Left renal pelvis (tissue), 4 donors: ENCODE measurements at places on chromosomes 6 and 20.

- no peak for DNase-seq
Observed at GRCh38 chr6:53426667-53427270, 78.0 kb upstream of the ELOVL5 start.

DNA sequence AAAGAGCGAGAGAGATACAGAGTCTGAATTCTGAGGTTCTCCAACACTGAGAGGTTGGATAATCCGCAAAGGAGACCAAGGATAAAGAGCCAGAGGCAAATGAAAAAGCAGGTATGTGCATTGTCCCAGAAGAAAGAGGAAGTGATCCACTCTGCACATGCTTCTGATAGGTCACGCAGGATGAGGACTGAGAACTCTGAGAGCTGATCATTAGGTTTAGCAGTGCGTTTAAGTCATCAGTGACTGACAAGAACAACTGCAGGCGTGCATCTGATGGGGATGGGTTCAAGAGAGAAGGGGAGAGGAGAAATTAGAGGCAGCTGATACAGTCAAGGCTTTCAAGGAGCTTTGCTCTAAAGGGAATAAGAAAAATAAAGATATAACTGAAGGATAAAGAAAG is 301.2 kb upstream of the SGK1 start:
- DNase-seq = no peak

DNA sequence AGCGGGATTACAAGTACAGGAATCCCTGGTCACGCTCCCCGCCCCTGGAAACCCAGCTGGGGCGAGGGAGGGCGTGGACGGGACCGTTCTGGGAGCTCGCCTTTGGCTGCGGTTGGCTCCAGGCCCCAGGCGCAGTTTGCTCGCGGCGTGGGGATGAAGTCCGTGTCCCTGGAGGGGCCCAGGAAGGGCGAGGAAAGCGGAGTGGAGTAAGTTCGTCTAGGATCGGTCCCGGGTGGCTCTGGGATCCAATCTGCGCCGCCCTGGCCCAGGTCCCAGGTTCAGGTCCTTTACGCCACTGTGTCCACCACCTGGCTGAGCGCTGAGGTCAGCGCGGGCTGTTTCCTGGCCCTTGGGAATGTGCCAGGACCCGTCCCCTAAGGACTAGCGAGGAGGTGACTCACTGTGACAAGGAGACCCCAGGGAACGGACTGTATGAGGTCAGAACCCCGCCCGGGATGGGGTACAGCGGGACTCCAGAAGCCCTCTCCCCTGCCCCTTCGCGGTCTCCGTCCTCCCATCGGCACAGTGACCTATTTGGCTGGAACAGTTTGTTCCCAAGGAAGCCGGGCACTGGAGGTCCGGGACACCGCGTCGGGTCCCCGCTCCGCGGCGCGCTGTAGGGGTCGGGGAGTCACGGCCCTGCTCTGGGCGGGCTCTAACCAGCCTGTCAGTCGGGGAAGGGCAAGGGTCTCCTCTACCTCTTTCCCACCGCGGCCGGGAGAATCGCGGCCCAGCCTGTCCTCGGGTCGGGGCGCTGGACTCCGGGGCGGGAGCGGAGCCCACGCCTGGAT is 724 bp downstream of the CDKN1A start:
- DNase-seq = no peak

DNA sequence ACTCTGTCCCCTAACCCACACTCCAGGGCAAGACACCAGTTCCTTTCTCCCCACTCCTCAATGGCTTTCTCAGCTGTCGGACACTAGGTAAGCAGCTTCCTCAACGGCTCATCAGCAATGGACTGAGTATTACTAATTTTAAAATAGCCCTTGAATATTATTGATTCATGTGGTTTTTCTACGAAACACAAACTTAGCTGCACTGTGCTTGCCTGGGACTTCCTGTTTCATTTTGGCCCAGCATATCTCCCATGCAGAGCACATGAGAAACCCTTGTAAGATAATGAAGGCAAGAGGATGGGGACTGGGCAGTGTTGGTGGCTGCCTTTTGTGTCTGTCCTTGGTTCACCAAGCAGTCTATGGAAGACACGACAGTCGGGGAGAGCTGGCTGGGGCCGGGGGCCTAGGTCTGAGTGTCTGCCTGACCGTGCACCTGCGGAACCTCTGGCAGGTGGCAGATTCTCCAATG is 48.9 kb downstream of the RNASET2 start:
- DNase-seq = no peak

GRCh38 chr20:52461582-52461981 is 270.0 kb upstream of the ZFP64 start:
- no peak for DNase-seq

GRCh38 chr6:133610227-133610840 is 278.6 kb upstream of the TCF21 start:
- DNase-seq = no peak

- DNase-seq = no peak
Observed at GRCh38 chr6:121810158-121811032, 374.9 kb downstream of the GJA1 start.

DNA sequence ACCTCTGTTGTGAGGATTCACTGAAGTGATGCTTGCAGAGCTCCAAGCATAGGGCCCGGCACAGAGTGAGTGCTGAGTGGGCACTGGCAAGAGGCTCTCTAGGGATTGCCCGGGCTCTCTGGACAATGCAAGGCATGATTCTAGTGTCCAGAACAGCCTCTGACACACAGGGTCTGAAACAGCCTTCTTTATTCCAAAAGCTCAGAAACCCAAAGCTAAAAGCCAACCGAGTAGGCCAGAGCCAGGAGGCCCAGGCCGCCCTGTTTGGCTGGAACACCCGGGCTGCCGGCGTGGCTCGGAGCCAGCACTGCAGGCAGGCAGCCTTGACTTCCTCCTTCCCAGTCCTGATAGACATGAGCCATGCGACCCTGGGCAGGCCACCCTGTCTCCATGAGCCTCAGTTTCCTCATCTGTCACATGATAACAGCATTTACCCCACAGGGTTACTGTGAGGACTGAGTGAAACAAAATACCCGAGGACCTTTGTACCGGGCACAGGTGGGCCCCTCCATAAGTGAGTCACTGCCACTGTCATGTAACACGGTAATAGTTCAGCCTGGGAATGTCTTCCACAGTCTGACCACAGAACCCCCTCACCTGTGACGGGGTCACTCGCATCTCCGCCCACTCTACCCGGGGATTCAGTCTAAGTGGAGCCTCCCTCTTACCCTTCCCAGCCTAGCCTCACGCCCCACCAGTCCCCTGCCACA is 51.5 kb downstream of the PTPRT start:
- no peak for DNase-seq

DNA sequence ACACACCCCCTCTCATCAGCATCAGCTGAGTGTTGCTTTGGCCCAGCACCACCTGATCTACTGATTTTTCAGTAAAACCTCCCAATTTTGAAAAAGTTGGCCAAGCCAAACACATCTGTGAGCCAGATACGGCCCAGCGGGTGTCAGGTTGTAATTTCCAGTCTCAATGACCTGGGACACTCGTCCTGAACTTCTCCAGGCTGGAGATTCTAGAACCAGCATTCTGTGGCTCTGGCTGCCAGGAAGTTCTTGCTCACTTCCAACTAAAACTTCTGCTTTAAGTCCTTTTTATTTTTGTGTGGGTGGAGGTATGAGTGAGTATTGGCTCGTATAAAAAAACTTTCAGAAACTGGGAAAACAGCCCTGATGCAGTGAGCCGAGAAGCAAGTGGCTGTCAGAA is 5.1 kb downstream of the KIAA1755 start:
- DNase-seq = no peak

GRCh38 chr6:22808466-22808865 is 239.1 kb downstream of the HDGFL1 start:
- no peak for DNase-seq

DNA sequence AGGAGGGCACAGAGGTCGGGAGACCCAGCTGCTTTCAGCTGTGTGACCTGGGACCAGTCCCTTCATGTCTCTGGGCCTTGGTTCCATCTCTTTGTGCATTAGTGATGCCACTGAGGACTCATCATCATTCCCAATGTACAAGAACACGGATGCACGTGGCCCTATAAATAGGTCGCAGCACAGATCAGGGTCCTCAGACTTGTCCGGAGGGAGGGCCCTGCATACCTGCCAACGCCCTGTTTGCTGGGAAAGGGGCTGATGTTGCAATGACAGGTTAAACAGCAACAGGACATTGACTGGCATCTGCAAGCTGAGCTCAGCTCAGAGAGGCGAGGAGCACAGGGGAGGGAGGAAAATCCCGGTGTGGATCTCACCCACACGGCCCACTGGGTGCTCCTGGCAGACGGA is 21.8 kb downstream of the TGM2 start:
- no peak for DNase-seq

- no peak for DNase-seq
Observed at GRCh38 chr6:13538084-13538483, 36.3 kb upstream of the SIRT5 start.

DNA sequence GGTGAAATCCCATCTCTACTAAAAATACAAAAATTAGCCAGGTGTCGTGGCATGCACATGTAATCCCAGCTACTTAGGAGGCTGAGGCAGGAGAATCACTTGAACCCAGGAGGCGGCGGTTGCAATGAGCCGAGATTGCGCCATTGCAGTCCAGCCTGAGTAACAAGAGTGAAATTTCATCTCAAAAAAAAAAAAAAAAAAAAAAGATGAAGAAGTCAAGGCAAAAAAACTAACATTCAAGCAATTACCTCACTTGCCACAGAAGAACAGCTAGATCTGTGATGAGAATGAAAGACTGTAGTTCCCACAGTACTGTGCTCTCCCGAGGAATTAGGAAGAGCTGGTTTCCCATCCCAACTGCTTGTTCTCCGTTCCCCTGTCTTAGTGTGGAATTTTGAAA is 144.7 kb upstream of the ECI2 start:
- no peak for DNase-seq

DNA sequence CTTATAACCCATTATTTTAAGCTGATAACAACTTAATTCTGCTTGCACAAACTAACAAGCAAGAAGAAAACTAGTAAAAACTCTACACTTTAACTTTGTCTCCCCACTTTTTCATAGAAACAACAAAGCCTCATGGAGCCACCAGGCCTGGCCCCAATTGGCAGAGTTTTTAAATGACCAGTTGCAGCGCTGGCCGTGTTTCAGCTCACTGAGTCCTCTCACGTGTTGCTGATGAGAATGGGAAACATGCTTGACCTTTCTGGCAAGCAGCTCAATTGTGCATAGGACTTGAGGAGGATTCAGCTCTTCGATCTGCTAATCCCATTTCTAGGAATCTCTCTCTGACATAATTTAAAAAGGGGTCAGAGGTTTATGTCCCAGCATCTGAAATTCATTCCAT is 24.5 kb upstream of the GRM4 start:
- DNase-seq = no peak

GRCh38 chr6:72580281-72580940 is 41.5 kb upstream of the KCNQ5 start:
- DNase-seq = no peak

GRCh38 chr20:52622081-52622480 is 350.1 kb upstream of the TSHZ2 start:
- DNase-seq = no peak

- DNase-seq = no peak
Observed at GRCh38 chr6:15332446-15332845, 86.6 kb downstream of the JARID2 start.

- DNase-seq = no peak
Observed at GRCh38 chr6:122495612-122496011, 24.0 kb upstream of the SERINC1 start.

- no peak for DNase-seq
Observed at GRCh38 chr6:142357879-142358278, 56.1 kb downstream of the ADGRG6 start.
